Smooth muscle cell of trachea (primary cell): ENCODE measurements at places on chromosomes 12 and 14. TPM values are rescaled to one million over a fixed set of nuclear protein-coding genes. Genes with fewer than 3 reads are reported as not detected.

Gene LRRK2
- total RNA-seq, result 12.1 and 15.3 TPM in 2 replicates

Gene RBM23
- 61.5 and 79.3 TPM in 2 replicates for total RNA-seq

Gene RASAL1
- not detected in 2 replicates for total RNA-seq

Gene TSPAN19
- under 0.01 TPM in 1 of 2 replicates, not detected in the other for total RNA-seq

Gene NANOG
- total RNA-seq, result under 0.01 TPM in 2 replicates
